Heart right ventricle (tissue), 16 donors: ENCODE measurements at places on chromosomes 3 and 15. TPM values are rescaled to one million over a fixed set of nuclear protein-coding genes. Genes with fewer than 3 reads are reported as not detected.

The ONECUT1 gene
- polyA plus RNA-seq, result not detected

GRCh38 chr3:11188231-11188630, 33.9 kb downstream of the HRH1 start:
- DNase-seq, result no peak

GRCh38 chr15:89928421-89928820, 15.7 kb upstream of the ARPIN start:
- no peak for DNase-seq

DNA sequence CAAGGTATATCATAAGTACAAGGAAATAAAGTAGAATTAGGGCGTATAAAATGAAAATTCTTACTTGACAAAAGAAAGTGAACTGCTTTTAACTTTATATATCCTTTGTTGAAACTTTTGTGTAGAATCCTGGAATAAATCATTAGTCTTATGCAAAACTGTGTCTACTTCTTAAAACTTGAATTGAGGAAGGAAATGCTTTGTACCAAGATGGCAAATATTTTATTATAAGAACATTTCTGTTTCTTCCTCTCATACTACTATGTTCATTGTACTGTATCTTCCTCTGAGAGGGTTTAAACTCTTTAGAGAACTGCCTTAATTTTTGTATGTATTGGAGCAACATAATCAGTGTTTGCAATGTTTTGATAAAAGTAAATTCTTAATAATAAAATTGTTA, 42.0 kb downstream of the RASA2 start:
- no peak for DNase-seq

- no peak for DNase-seq
These were observed 162.8 kb upstream of the PEX5L start for GRCh38 chr3:180199417-180199995.

The C3orf22 gene
- polyA plus RNA-seq, result not detected

The CGGBP1 gene
- 28.1 TPM for polyA plus RNA-seq

The GOLGA8T gene
- 0.51 TPM for polyA plus RNA-seq

The ELL3 gene
- 0.84 TPM for polyA plus RNA-seq

The SLC22A14 gene
- 0.37 TPM for polyA plus RNA-seq

The PCSK6 gene
- polyA plus RNA-seq, result 4.6 TPM
